Right hindlimb (tissue), 1 donor: ENCODE measurements at places on chromosomes 5 and 9.

DNA sequence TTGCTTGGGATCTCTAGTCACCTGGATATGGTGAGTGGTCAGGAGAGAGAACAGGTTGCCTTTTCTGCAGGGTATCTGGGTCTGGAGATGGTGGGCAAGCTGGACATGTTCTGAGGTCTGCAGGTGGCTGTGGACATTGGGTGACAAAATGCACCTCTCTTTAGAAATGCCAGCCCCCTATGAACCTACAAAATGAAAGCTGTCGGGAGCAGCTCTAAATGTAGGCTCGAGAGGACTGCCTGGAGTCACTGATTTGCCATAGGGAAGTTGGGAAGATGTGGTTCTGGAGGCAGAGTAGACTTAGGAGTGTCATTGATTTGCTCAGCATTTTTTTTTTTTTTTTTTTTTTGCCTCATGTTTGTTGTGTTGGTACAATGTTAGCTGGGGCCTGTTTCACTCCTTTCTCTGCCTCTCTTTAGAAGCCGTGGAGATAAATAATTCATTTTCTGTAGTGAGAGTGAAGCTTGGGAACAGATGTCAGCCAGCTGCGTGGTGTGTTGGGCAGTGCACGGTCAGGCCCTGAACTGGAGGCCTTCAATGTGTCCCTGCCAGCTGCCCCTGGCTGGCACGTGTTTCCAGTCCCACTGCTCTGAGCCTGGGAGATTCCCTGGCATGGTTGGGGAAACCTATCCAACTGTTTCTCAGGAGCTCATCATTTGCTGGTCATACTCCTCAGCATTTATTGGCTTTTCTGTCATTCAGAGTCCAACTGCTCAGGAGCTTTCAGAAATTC lies 5.4 kb downstream of the RGS3 start:
- DNase-seq = peak; percentile 85

GRCh38 chr9:20219437-20219836 lies 402.9 kb downstream of the MLLT3 start:
- no peak for DNase-seq

GRCh38 chr5:33008751-33009418 lies 297.8 kb downstream of the NPR3 start:
- DNase-seq = no peak

GRCh38 chr5:36832274-36832673 lies 44.3 kb upstream of the NIPBL start:
- DNase-seq = no peak

DNA sequence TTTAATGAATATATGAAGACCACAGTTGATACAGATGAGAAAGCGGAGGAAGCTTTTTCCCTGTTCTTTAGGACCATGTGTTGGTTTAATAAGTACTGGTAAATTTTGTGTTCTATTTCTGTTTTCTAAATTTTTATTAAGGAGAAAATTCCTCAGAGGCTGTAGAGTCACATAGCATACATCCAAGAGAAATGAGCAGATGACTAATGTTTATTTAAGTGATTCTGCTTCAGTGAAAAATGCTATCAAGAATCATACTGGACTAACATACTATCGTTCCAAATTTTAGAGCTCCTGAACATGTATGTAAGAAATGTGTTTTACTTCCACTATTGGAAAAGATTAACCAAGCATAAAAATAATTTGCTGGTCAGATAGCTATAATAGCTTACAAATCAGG lies 115.0 kb downstream of the KIAA1958 start:
- DNase-seq = no peak

- peak; percentile 83 for DNase-seq
Observed at GRCh38 chr9:93143830-93144530, 9.9 kb upstream of the NINJ1 start.

DNA sequence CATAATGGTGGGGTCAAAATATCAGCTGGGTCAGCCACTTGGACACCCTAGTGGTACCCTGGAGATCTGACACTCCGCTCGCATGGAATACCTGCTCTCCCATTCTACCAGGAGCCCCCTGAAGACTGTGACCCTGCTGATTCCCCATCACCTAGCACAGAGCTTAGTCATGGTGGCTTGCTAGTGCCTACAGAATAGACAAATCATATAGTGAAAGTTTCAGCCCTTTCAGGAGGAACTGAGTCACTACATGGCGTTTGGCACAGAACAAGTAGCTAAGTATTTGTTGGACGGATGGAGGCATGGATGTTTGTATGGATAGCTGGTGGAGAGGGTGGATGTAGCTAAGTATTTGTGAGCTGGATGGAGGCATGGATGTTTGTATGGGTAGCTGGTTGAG lies 65.3 kb downstream of the LMX1B start:
- DNase-seq = no peak

GRCh38 chr5:122985006-122985700 lies 51.4 kb downstream of the PPIC start:
- DNase-seq = no peak

- DNase-seq = peak; percentile 56
Observed at GRCh38 chr9:93031629-93032430, 26.7 kb upstream of the SUSD3 start.

- no peak for DNase-seq
Observed at GRCh38 chr5:106020894-106021293, 1649.8 kb downstream of the EFNA5 start.

GRCh38 chr9:33682551-33682950 lies 112.8 kb upstream of the PRSS3 start:
- DNase-seq = no peak

GRCh38 chr9:129995409-129996160 lies 47.4 kb downstream of the FNBP1 start:
- no peak for DNase-seq

- DNase-seq = peak; percentile 57
Observed at GRCh38 chr5:133952729-133953567, 15.5 kb downstream of the C5orf15 start.

GRCh38 chr5:169576181-169576598 lies 7.4 kb upstream of the SPDL1 start:
- no peak for DNase-seq

DNA sequence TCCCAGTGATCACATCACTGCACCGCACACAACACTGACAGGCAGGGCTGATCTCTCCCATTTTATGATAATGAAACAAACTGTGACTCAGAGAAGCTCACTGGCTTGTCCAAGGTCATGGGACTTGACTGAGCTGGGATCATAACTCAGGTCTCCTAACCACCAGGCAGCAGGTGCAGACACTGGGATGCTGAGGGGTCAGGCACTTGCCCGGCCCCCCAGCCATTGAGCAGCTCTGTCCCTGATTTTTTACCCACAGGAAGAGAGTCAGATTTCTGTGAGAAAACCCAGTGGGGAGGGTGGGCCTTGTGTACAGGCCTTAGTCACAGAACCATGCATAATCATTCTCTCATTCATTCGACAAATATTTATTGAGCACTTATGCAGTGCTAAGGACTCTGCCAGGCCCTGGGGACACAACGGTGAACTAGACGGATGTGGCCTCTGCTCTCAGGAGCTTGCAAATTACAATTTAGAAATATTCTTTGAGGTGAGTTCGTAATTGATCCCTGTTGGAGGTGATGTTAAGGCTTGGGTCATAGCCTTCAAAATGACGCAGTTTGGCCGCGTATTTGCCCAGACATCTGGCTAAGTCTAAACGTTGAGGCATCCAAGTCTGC lies 54.5 kb upstream of the TGFBR1 start:
- no peak for DNase-seq

GRCh38 chr5:101969742-101970141 lies 326.3 kb downstream of the SLCO4C1 start:
- no peak for DNase-seq

DNA sequence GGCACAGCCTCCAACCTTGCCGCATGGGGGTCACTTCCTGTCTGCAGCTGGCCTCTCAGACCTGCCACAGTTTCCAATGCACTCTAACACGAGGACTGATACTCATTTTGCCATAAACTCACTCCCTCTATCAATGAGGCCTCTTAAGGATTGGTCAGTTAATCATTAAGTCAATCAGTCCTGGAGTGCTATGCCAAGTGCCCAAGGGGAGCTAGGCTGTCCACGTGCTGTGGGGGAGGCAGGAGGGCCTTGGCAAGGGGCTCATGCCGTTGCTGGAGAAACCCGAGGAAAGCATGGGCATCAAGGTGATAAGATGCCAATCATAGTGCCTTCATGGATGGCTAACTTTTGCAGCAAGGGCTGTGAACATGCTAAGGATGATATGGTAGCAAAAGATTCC lies 1.7 kb upstream of the ALDH1B1 start:
- DNase-seq = no peak

- DNase-seq = no peak
Observed at GRCh38 chr5:57681942-57682341, 199.3 kb upstream of the ACTBL2 start.

DNA sequence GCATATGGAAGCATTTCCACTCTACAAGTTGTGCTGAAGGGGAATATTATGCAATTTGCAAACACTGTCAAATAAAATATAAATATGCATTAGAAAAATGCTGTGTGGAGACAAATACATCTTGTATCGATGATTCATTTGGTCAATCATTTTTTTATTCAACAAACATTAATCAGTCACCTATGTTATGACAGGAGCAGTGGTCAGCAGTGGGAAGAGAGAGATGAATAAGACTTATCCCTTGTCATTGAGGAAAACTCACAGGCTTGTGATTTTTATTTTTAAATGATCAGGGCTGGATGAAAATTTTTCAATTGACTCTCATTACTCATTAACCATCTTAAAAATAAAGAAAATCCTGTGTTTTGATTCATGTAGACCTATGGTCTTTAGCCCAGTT lies 574.1 kb downstream of the ACTL7B start:
- DNase-seq = no peak

DNA sequence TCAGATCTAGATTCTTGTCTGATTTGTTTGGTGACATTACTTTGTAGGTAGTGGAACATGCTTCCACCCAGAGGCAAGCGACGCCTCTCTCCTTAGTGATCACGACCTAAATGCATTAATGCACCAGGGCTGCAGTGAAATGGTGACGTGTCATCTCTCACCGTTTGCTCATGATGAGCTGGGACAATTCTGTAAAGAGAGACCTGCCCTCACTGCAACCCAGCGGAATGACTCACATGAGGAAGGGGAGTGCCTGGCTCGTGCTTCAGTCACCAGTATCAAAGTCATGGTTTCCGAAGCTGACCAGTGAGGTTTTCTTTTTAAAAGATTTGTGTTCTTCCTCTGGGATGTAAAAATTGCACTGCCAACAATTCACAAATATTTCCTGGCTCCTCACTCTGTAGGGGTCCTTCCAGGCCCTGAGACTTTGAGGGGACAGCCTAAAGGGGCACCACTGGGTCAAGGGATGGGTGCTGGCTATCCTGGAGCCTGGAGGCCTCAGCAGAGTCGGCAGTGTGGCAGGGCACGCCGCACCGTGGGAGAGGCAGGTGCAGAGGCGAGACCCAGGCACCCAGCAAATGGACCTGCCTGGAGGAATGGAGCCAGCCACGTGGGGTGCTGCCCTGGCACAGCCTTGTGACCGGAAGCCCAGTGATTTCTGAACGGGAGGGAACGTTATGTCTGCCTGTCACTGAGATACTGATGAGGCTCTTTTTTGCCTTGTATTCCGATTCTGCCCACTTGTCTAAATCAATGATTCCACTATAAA lies 17.3 kb downstream of the QSOX2 start:
- no peak for DNase-seq

- no peak for DNase-seq
Observed at GRCh38 chr9:110984890-110985437, 53.3 kb downstream of the LPAR1 start.

DNA sequence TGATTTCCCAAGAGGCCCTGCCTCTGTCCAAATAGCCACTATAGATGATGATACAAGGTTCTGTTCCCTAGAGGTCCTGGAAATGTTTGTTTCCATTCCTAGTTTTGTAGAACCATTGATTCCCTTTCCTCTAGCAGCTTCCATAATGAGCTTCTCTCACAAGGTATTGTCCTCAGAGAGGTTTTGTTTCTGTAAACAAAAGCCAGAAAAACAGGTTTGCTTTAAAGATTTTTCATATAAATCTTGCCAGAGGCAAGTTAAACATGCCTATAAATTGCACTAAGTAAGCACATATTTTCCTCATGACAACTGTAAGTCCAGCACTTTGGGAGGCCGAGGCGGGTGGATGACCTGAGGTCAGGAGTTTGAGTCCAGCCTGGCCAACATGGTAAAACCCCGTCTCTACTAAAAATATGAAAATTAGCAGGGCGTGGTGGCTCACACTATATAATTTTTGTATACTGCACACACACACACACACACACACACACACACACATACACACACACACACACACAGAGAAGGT lies 1787.7 kb downstream of the EFNA5 start:
- DNase-seq = no peak

DNA sequence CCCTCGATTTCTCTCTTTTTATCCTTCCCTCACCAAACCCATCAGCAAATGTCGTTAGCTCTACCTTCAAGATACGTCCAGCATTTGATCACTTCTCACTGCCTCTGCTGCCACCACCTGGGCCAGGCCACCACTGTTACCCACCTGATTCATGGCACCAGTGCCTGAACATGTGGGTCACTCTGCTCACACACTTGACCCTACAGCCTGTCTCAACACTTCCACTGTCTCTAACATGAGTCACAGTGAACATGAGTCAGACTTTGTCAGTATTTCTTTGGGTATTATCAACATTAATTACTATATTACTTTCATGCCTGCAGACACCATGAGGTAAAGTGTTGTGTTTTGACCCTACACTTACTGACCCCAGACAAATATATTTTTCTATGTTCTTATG lies 19.6 kb downstream of the SLC24A2 start:
- DNase-seq = no peak

- no peak for DNase-seq
Observed at GRCh38 chr9:129858167-129858962, 23.1 kb downstream of the USP20 start.

GRCh38 chr5:147234825-147235635 lies at the start of gene STK32A:
STK32A (plus strand) TSS chr5:147235026; CDS start chr5:147239635, 4,609 bp downstream.
- peak; percentile 63 for DNase-seq

DNA sequence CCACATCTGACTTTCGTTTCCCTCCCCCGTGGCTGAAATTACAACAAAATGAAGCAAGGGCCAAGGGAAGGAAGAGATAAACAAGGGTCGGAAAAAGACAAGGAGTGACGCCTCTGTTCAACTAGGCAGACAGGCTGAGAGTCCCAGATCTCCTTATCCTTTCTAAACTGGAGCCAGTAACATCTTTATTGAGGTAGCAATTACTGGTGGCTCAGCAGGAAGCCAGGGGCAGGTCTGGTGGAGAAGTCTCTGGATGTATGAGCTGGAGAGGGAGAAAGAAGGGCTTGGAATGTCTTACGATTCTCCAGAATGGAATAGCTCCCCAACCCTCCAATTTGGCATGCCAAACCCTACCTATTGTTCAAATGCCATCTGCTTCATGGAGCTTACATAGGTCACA lies 190.8 kb upstream of the BRINP1 start:
- DNase-seq = no peak

DNA sequence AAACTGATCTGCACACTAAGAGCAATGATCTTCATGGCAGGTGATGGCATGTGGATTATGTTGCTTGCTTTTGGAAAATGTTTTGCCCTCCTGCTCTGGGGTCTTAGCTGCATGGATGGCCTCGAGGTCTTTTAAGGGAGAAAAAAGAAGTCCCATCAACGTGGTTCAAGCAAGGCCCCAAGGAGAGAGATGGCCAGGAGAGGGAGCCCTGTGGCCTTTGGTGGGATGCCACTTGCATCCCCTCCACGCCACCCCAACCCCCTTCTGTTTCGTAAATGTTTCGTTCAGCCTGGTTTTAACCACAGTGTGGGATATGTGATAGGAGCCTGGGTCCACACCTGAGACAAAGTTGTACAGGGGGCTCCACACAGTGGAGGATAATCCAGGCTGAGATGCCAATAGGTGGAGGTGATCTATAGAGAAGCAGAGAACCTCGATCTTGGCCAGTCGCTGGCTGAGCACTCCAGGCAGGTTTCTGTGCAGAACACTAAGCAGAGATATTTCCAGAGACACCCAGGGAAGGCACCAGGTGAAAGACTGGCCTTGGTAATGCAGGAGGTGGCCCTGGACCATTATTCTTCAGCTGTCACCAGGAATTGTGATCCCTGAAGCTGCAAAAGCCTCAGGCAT lies 25.8 kb upstream of the FRRS1L start:
- DNase-seq = no peak
